ENCODE measurements at places on chromosomes 1 and 21. TPM values are rescaled to one million over a fixed set of nuclear protein-coding genes. Genes with fewer than 3 reads are reported as not detected.

Gene PTGS2
- total RNA-seq = 6.1 TPM

Gene IQCC
- 3.4 TPM for total RNA-seq

- H3K27ac ChIP-seq = no peak overlapping the region
- no peak overlapping the region for H3K4me3 ChIP-seq
- peaks cover 10% of the 10 kb centered on the region for H3K36me3 ChIP-seq
- no peaks in the 10 kb centered on the region for H3K4me1 ChIP-seq
- no peaks in the 10 kb centered on the region for H3K27me3 ChIP-seq
- no peak for DNase-seq
These were observed 79.8 kb downstream of the OMA1 start for GRCh38 chr1:58466630-58467241.

Gene ERICH3
- total RNA-seq = not detected
